Activated naive CD4-positive, alpha-beta T cell treated with anti-CD3 and anti-CD28 coated beads, Interleukin-2, amount 10 ng/mL, durations not matched to agents 7 days and 5 days (primary cell): ENCODE measurements at places on chromosomes 16 and 17.

DNA sequence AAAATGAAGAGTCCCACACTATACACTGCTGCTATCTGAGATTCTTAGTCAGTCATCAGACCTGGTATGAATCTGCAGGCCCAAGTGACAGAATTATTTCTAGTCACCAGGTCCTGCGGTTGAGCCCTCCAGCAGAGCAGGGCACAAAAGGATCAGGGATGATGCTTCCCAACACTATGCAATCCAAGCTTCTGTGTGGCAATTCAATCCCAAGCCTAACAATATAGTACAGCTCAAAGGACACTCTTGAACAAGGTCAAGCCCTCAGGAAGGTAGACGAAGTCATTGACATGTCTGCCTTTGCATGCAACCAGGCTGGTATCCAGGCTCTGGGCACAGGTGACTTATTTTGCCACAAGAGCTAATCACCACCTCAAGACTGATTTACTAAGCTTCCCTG is 5.8 kb downstream of the DCUN1D3 start:
- DNase-seq: no peak
- H3K36me3 ChIP-seq: peaks cover 20% of the 10 kb centered on the region
- H3K4me3 ChIP-seq: no peak overlapping the region
- H3K4me1 ChIP-seq: peaks cover 29% of the 10 kb centered on the region
- H3K27ac ChIP-seq: no peak overlapping the region

DNA sequence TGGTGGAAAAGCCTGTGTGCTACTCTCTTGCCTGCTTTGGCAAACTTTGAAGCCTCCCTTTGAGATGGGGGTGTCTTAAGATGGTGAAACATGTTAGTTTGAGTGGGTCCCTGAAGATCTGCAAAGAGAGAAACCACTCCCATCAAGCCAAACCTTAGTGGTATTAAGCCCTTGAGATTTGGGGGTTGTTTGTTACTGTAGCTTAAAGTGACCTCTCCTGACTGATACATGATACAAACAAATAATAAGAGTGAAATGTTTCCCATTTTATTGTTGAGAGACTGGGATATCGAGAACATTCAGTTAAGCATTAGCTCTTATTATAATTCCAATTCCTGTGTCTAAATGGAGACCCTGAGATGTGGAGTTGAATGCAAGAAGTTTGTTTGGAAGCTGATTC is 63.1 kb downstream of the NT5M start:
- DNase-seq: no peak
- no peak overlapping the region for H3K27ac ChIP-seq
- no peak overlapping the region for H3K4me3 ChIP-seq
- no peaks in the 10 kb centered on the region for H3K4me1 ChIP-seq
- peaks cover 65% of the 10 kb centered on the region for H3K27me3 ChIP-seq

- H3K4me3 ChIP-seq: no peak overlapping the region
- peaks cover 5% of the 10 kb centered on the region for H3K36me3 ChIP-seq
- peaks cover 16% of the 10 kb centered on the region for H3K27me3 ChIP-seq
- H3K27ac ChIP-seq: no peak overlapping the region
Observed at GRCh38 chr16:10770907-10771306, 27.3 kb downstream of the NUBP1 start.

DNA sequence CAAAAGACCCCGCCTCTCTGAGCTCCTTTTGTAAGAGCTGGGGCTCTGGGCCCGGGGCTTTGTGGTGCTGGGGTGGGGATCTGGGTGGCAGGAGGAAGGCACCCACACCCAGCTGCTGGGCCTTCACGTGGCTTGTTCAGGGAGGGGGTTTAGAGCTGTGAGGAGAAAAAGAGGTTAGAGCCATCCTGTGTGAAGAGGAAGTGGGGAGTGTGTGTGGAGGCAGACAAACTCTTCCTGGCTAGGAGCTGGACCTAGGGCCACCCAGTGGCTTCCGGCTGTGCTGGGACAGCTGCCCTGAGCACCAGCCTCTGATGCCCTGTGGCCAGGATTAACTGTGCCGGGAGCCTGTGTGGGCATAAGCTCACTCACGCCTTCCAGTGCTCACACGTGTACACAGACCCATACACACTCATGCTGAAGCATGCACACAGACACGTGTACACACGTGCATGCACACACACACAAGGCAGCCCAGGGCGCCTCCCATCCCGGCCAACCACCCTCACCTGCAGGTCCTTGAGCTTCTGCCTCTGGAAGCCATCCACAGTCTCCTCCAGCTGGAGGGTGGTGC is 7.4 kb downstream of the CIBAR2 start:
- H3K4me1 ChIP-seq: peaks cover 40% of the 10 kb centered on the region
- H3K27ac ChIP-seq: peak overlapping the region; percentile 89
- H3K36me3 ChIP-seq: no peaks in the 10 kb centered on the region
- peaks cover 4% of the 10 kb centered on the region for H3K27me3 ChIP-seq
- peak; percentile 58 for DNase-seq
- no peak overlapping the region for H3K4me3 ChIP-seq

DNA sequence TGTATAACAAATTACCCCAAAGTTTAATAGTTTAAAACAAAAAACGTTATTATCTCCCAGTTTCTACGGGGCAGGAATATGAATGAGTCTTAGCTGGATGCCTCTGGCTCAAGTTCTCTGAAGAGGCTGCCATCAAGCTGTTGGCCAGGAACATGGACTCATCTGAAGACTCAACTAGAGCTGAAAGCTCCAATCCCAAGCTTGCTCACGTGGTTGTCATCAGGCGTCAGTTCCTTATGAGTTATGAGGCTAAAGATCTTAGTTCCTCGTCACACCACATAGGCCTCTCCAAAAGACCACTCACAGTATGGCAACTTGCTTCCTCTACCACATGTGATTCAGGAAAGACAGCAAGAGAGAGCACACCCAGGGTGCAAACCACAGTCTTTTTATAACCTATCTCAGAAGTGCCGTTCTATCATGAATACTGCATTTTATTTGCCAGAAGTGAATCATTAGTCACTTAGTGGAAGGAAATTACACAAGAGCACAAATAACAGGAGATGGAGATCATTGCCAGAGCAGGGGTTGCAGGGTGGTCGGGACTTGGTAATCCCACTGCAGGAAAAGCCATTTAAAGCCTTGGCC is 48.7 kb upstream of the NLK start:
- H3K4me1 ChIP-seq: no peaks in the 10 kb centered on the region
- H3K36me3 ChIP-seq: no peaks in the 10 kb centered on the region
- no peak for DNase-seq
- no peak overlapping the region for H3K27ac ChIP-seq
- peaks cover 21% of the 10 kb centered on the region for H3K27me3 ChIP-seq

DNA sequence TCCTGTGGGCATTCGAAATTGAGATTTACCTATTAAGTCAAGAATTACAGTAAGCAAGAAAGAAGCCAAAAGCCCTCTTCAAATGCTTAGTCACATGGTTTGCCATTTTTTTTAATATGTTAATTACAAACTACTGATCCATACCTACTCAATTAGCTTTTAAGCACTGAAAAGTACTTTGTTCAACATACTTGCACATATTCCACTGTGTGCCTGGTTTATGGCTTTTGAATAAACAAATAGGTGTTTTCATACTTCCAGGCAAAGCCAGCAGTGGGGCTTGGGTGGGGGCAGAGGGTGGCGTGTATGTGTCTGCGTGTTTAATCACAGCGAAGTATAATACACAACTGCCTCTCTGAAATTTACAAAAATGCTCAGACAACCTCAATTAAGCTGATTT is 51.4 kb downstream of the GAS7 start:
- no peak overlapping the region for H3K27ac ChIP-seq
- no peaks in the 10 kb centered on the region for H3K36me3 ChIP-seq
- H3K4me3 ChIP-seq: no peak overlapping the region

DNA sequence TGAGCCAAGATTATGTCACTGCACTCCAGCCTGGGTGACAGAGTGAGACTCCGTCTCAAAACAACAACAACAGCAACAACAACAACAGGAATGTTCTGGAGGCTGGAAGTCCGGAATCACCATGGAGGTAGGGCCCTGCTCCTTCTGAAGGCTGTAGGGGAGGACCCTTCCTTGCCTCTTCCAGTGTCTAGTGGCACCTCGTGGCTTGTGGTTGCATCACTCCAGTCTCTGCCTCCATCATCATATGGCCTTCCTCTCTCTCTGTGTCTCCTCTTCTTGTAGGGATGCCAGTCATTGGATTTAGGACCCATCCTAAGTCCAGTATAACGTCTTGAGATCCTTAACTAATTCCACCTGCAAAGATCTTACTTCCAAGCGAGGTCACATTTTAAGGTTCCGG is 14.0 kb downstream of the NAGPA start:
- H3K27me3 ChIP-seq: no peaks in the 10 kb centered on the region
- no peak for DNase-seq
- H3K4me3 ChIP-seq: no peak overlapping the region
- no peak overlapping the region for H3K27ac ChIP-seq

DNA sequence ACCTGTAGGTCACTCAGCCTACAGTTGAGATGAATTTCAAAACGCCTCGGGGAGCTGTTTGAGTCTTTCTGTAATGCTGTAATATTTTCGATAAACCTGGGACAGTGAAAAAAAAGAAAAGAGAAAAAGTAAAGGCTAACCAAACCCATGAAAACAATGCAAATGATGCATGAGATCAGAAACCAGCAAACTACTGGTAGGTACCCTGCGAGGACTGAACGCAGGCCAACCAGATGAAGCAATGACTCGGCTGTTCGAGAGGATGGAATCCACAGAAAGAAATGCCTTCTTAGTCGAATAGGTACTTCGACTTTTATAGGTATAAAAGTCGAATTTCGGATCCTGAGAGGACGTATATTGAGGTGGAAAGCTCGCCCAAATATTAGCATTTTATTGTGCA is 509 bp upstream of the ATAD5 start:
- H3K27ac ChIP-seq: peak overlapping the region; percentile 90
- H3K4me3 ChIP-seq: peak overlapping the region; percentile 97
- H3K27me3 ChIP-seq: peaks cover 5% of the 10 kb centered on the region
- H3K4me1 ChIP-seq: peaks cover 50% of the 10 kb centered on the region
- peaks cover 18% of the 10 kb centered on the region for H3K36me3 ChIP-seq
- DNase-seq: peak; percentile 32

DNA sequence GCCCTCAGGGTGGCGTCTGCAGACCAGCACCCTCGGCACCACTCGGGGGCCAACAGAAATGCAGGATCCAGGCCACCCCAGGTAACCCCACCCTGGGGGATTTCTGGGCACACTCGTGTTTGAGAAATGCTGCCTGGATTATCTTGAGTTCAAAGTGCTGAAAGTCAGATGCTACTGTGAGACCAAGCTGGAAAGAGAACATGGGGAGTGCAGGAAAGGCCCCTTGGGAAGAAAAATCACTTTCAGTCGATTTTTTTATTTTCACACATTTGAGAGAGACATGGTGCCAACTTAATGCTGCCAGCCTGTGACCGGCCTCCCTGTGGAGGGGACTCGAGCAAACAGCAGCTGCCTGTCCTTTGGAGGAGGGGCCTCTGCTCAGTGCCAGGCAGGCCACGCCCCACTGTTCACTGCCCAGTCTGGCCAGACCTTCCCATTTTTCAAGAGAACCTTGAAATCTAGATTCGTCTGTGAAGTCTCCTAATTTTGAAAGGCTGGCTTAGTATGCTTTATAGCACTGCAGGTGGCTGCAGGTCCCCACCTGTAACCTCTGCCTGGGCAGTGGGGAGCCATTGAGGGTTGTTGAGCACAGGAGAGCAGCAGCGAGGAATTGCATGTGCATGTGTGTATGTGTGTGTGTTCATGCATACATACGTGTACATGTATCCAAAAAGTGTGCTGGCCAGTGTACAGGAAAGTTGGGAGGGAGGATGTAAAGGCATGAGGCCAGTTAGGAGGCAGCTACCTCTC is 70.7 kb upstream of the PLCG2 start:
- H3K27ac ChIP-seq: no peak overlapping the region
- H3K27me3 ChIP-seq: no peaks in the 10 kb centered on the region
- no peaks in the 10 kb centered on the region for H3K4me1 ChIP-seq
- no peak for DNase-seq
- peaks cover 13% of the 10 kb centered on the region for H3K36me3 ChIP-seq
- H3K4me3 ChIP-seq: no peak overlapping the region

DNA sequence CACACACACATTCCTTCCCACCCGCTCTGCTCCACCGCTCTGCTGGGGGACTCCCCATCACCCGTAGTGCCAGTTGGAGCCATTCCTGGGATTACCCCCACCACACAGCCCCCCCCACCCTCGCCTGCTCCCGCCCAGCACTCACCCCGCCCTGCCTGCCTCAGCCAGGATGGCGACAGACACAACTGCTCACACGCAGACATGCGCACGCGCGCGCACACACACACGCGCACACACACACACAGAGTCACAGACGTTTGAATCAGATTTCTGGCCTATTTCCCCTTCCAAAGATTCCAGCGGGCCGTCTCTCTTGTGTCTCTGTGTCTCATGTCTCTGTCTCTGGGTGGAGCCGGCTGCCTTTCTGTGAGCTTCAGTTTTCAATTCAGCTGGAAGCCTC is 4.4 kb downstream of the CACNA1G start:
- no peaks in the 10 kb centered on the region for H3K36me3 ChIP-seq
- peaks cover 13% of the 10 kb centered on the region for H3K4me1 ChIP-seq

- H3K4me3 ChIP-seq: no peak overlapping the region
- no peaks in the 10 kb centered on the region for H3K27me3 ChIP-seq
- H3K4me1 ChIP-seq: no peaks in the 10 kb centered on the region
- no peak overlapping the region for H3K27ac ChIP-seq
- peaks cover 18% of the 10 kb centered on the region for H3K36me3 ChIP-seq
Observed at GRCh38 chr17:61803216-61803615, 60.1 kb downstream of the BRIP1 start.

DNA sequence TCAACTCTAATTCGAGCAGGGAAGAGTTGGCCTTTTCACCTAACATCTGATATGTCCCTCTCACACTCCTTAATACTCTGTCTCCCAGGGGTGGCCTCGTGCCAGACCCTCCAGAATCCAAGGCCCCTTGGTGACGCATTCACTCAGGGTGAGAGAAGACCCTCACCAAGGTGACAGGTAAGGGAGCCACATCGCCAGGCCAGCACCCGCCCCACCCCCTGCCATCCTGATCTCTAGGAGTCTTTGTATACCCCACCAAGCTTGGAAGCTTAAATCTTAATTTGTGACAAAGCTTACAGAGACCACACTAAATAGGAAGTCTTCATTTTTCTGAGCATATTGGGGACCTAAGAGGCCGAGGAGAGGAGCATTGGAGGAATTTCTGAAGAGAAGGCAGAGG is 286.1 kb downstream of the IRF8 start:
- no peak overlapping the region for H3K27ac ChIP-seq
- no peaks in the 10 kb centered on the region for H3K4me1 ChIP-seq

GRCh38 chr16:87178177-87178863 is 138.9 kb downstream of the C16orf95 start:
- no peaks in the 10 kb centered on the region for H3K36me3 ChIP-seq
- H3K27ac ChIP-seq: no peak overlapping the region
- DNase-seq: no peak

GRCh38 chr17:60335289-60335688 is 56.6 kb downstream of the USP32 start:
- peaks cover 2% of the 10 kb centered on the region for H3K4me1 ChIP-seq
- H3K36me3 ChIP-seq: peaks cover 12% of the 10 kb centered on the region
- DNase-seq: no peak
- H3K4me3 ChIP-seq: no peak overlapping the region

- peak overlapping the region; percentile 19 for H3K27ac ChIP-seq
- peaks cover 26% of the 10 kb centered on the region for H3K36me3 ChIP-seq
- no peaks in the 10 kb centered on the region for H3K4me1 ChIP-seq
- no peak for DNase-seq
Observed at GRCh38 chr17:81842725-81843504, 8.1 kb upstream of the PPP1R27 start.
